ENCODE measurements at places on chromosomes 16 and 17.
A peak's percentile ranks its signal among the peaks of the same experiment; 100 is the strongest.

DNA sequence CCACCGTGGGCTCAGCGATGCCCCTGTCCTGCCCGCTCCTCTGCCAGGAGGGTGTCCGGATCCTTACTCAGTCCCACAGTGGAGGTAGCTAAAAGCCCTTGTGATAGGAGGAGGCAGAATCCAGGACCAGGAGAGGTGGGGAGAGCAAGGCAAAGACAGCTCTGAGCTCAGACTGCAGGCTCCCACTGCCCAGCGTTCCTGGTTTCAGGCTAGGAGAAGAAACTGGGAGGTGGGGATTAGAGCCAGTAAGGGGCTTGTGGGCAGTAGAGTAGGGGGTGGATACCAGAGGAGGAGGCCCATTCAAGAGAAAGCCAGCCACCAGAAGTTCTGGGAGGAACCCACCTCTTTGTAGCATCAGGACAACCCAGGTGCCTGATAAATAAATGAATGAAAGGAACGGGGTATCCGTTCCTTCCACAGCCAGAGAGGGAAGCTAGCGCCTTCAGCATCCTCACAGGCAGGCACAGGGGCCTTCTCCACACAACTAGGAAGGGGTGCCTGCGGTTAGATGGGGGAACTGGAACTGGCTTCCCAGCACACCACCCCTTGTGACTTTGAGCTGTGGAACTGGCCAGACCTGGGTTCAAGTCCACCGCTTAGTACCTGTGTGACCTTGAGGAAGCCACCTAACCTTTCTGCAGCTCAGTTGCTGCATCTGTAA is 2.3 kb downstream of the IL21R start:
- no peak for DNase-seq

DNA sequence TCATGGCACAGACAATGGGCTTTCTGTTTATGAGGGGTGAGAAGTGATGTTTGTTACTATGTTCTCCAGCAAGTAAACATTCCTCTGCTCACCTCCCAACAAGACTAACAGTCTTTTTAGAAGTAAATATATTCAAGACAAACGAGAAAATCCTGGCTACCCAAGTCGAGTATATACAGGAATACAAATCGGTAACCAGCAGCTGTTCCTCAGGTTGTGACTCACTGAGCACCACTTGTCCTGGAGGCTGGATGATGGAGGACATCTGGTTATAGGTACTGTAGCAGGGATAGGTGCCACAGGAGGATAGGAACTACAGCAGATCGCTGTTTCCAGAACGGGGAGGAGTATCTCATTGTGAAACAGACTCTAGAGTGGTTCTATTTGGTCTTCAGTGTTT is 5.3 kb upstream of the RPL27 start:
- no peak for DNase-seq

- no peak for DNase-seq
Measured at GRCh38 chr17:75755990-75756389, 9.0 kb downstream of the GALK1 start.

DNA sequence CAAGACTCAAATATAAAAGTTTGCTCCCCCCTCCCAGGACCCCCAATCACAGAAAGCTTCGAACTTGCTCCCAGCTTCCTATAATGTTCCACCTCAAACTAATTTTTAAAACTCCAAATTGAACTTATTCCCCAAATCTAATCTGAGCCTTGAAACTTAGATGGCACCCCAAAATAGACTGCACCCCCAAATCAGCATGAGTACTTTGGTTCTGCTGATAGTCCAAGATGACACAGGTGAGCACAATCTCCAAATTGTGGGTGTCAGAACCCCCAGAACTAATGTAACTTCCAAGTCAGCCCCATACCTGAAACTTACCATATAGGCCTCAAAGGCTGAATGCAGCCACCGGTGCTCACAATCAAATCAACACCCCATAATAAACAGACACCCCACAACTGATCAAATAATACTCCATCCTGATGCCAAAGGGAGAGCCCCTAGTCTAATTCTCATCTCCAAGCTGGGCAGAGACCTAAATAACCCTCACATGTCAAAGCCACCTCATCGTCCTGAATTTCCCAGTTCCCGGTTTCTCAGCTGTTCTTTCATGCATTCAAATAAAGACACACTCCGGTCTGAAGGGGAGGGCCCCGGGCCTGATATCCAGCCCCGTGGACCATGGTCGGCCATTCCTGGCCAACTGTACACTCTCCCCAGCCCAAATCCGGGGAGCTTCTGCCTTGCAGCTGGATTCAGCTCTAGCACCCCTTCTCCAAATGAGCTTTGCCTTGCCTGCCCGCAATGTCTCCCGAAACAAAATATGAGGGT is 1.8 kb upstream of the BCL6B start:
- no peak for DNase-seq

GRCh38 chr17:2054262-2054511 is 716 bp upstream of the HIC1 start:
- DNase-seq, result peak; percentile 41

- no peak for DNase-seq
Measured at GRCh38 chr16:67294938-67295361, 15.6 kb downstream of the PLEKHG4 start.

DNA sequence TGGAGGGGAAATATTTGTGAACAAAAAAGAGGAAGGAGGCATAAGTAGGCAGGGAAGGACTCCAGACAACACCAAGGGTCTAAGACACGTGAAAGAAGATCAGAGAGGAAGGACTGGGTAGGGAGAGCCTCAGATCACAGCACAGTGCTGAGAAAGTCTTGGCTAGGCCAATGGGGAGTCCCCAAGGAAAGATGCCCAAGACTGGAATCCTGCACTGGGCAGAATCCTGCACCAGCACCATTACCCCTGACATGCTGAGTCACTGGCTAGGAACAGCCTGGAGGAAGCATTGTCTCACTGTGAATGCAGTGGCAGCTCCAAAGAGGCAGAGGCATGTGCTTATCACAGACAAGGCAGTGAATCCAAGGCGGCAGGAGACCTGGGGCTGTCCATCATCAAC is 19.2 kb downstream of the CLEC19A start:
- no peak for DNase-seq

GRCh38 chr16:81861503-81861902 is 82.4 kb downstream of the PLCG2 start:
- no peak for DNase-seq

DNA sequence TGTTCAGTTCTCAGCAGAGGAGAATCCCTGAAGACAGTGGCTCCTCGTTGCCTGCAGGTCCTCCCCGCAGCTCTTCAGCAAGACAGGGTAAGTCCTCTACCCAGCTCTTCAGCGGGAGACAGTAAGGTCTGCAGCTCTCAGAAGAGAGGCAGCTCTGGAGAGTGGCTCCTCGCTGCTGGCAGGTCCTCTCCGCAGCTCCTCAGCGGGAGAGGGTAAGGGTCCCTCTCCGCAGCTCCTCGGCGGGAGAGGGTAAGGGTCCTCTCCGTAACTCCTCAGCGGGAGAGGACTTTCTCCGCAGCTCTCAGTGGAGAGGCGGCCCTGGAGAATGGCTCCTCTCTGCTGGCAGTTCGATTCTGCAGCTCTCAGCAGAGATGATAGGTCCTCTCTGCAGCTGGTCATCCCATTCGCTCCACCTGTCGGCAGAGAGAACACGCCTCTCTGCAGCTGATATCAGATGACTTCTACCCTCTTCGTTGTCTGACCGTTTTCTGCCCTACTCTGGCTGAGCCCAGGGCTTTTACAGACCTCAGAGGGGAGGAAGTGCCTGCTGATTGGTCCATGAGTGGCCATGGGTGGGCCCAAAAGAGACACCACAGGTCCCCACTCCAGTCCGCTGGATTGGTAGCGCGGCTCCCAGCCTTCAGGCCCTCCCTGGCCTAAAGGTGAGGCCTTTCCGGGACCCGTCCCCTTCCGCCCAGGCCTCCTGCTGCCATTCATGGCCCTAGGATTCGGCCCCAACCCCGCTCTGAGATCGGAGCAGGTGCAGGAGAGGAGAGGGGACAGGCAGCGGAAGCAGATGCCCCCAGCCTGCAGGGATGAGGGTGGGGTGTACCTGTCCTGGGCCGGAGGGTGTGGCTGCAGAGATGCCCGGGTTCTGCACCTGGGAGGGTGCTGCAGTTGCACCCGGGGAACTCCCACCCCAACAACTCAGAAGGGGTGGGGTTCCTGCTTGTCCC is 11.9 kb upstream of the SHCBP1 start:
- DNase-seq, result no peak

GRCh38 chr16:50539822-50540710 is 8.1 kb upstream of the NKD1 start:
- no peak for DNase-seq

DNA sequence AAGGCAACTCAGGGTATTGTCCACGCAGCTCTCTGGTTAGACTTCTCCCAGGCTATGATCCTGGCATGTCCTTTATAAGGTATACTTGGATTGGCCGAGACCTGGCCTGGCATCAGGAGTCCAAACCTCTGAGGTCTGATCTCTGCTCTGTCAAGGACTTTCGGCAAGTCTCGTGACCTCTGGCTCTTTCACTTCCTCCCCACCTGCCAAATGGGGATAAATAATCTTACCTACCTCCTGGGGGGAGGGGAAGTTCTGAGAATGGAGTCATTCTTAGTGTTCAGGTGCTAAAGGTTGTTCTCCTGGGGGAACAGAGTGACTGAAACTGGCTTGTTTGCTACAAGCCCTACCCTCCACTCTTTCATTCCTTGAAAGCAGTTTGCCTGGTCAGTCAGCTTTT is 7.6 kb downstream of the ATXN1L start:
- DNase-seq, result no peak

- DNase-seq, result no peak
Measured at GRCh38 chr17:69581061-69581961, 166.8 kb downstream of the MAP2K6 start.

- DNase-seq, result no peak
Measured at GRCh38 chr16:20833086-20833485, 26.8 kb downstream of the REXO5 start.

DNA sequence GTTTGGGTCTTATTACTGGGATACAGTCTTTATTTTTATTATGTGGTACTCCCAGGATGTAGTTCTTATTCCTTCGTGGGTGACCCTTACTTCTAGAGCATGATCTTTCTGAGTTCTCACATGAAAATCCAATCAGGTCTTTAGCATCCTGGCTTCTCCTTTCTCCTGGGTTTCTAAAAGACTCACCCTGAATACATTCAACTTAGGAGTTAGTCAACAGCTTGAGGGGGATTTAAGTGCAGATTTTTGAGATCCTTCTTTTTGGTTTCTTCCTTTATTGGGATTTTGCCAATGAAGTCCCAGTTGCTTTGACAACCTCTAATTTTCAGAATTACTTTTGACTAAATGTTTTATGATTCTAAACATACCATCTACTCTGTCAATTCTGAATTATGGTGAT is 68.2 kb downstream of the SIAH1 start:
- DNase-seq, result no peak

DNA sequence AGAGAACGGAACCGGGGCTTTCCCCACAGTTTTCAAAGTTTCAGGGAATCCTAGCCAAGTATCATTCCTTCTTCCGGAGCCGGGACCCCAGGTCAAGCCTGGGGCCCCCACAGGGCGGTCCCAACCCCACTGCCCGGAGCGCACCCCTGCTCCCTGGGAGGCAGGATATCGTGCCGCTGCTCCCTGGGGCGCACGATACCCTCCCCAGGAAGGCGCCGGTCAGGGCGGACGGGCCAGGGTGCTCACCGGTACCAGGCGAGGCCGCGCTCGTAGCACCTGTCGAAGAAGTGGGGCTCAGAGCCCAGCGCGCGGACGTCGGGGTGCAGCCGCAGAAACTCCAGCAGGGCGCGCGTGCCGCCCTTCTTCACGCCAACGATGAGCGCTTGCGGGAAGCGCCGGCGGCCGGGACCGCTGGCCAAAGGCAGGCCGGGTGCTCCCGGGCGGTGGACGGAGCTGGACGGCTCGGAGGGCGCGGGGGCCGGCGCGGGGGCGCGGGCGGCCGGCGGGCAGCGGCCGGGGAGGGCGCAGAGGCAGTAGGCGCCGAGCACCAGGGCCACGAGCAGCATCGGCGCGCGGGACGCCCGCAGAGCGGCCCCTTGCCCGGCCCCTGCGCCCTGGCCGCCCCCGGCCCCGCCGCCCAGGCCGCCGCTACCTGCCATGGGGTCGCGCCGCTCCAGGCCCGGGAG is 407 bp downstream of the HS3ST6 start:
- DNase-seq, result no peak

DNA sequence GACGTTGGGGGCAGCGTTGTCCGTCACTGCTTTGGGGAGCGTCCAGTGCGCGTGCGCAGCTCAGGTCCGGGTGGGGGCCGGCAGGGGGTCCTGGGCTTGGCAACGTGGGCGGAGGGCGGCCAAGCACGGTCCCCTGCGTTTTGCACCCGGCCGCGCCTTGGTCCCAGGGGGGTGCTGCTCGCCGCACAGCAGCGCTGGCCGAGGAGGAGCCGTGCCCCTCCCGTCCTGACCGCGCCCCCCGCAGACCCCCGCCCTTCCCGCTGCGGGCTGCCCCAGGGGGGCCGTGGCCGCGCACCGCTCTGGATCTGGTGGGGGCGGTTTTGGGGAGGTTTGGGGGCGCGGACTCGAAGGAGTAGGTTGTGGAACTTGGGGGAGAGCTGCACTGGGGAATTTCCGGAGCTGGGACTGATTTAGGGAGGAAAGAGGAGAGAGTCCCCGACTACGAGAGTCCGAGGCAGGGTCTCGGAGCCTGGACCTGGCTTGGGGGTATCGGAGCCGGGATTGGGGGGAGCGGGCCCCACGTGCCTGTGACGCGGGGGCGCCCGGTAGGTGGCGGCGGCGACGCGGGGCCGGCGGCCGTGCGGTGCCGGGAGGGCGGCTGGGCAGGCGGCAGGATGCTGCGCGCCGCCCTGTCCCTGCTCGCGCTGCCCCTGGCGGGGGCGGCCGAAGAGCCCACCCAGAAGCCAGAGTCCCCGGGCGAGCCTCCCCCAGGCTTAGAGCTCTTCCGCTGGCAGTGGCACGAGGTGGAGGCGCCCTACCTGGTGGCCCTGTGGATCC is at the start of gene SLC9A5:
TSS of gene SLC9A5 (plus strand) at position 579 of the 777 bp plus-strand sequence. CDS start at position 615, 36 bp downstream.
- peak; percentile 47 for DNase-seq

- DNase-seq, result no peak
Measured at GRCh38 chr17:28001149-28001548, 41.3 kb upstream of the NLK start.

DNA sequence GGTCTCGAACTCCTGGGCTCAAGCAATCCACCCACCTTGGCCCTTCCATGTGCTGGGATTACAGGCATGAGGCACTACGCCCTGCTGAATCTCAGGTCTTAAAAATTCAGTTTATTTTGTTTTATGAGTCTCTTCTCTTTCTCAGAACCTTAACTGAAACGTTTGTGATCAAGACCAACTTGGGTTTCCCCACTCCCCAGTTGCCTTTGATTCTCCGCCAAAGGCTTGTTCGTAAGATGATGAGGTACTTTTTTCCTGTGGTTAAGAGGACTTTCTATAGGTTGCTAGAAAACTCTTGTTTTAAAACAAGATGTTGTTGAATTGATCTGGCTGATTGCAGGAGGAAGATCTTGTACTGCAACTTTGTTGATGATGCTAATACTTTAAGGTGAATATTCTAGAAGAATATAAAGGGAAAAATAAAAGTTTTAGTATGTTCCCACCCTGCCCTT is 11.7 kb downstream of the ABCC1 start:
- DNase-seq, result peak; percentile 50

GRCh38 chr16:67086822-67087221 is 22.9 kb upstream of the PHAF1 start:
- no peak for DNase-seq

Data from activated CD4-positive, CD25-positive, alpha-beta regulatory T cell treated with anti-CD3 and anti-CD28 coated beads, Interleukin-2, amount 50 U/mL, for 72 hours (primary cell).